Esophagus squamous epithelium (tissue), 5 donors: ENCODE measurements at places on chromosomes 3 and 15. TPM values are rescaled to one million over a fixed set of nuclear protein-coding genes. Genes with fewer than 3 reads are reported as not detected.

Gene ST8SIA2
- total RNA-seq = not detected

Gene PLCB2
- 10.2 TPM for total RNA-seq

Gene PYGO1
- total RNA-seq = 1.6 TPM

Gene ZNF80
- total RNA-seq = not detected
